Large intestine (tissue), 12 donors: ENCODE measurements at places on chromosomes 11 and 22. TPM values are rescaled to one million over a fixed set of nuclear protein-coding genes. Genes with fewer than 3 reads are reported as not detected.
A peak's percentile ranks its signal among the peaks of the same experiment; 100 is the strongest.

GRCh38 chr11:128806506-128807261 lies 60.4 kb downstream of the KCNJ1 start:
- no peak overlapping the region for H3K27ac ChIP-seq
- H3K36me3 ChIP-seq: no peaks in the 10 kb centered on the region
- DNase-seq: no peak
- peaks cover 17% of the 10 kb centered on the region for H3K27me3 ChIP-seq
- H3K4me1 ChIP-seq: no peaks in the 10 kb centered on the region
- no peak overlapping the region for H3K4me3 ChIP-seq

DNA sequence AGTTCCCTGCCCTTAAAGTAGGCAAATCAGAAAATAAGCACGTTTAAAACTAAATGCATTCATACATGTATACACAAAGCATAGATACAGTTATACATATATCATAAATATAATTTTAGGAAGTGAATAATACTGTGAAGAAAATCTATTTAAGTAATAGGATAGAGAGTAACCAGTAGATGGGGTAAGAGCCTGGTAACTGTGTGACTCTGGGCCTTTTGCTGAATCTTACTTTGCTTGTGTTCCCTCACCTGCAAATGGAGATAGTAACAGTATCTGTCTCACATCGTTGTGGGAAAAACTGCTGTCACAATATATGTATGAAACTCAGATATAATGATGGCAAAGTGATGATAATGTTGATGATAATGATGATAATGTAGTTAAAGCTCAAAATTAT lies 29.9 kb downstream of the MS4A2 start:
- no peaks in the 10 kb centered on the region for H3K27me3 ChIP-seq
- H3K27ac ChIP-seq: no peak overlapping the region
- no peak for DNase-seq
- peaks cover 8% of the 10 kb centered on the region for H3K4me1 ChIP-seq

- peaks cover 39% of the 10 kb centered on the region for H3K4me1 ChIP-seq
- H3K27me3 ChIP-seq: no peaks in the 10 kb centered on the region
- no peak overlapping the region for H3K27ac ChIP-seq
- H3K36me3 ChIP-seq: no peaks in the 10 kb centered on the region
Measured at GRCh38 chr11:69286374-69287371, 7.3 kb upstream of the MYEOV start.

DNA sequence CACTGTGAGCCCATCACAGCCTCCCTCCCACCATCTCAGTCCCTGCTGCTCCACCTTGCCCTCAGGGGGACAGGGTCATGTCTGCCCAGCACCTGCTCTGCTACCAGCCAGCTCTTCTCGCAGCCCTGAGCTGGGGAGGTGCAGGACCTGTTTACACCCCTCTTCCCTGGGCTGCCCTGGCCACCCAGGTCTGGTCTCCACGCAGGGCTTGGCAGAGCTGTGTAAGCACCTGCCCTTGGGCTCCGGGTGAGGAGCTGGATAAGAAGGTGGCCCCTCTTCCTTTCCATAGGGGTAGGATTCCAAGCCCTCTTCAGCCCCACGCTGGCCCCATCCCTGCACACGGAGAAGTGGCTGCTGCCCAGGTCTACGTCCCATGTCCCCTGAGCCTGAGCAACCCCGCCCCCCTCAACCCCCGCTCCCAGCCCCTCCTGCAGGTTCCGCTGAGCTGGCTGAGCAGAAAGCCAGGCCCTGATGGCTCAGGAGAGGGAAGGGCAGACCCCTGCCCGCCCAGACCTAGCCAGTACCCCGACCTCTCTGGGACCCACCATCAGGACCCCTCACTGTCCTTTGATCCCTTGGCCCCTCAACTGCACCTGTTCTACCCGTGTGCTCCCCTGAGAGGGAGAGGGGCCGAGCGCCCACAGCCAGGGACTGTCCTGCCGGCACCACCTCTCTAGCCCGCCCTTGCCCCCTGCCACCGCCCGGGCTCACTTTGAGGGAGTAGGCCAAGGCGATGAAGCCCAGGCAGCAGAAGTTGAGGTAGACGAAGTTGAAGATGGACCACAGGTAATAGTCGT lies 3.2 kb downstream of the IFITM10 start:
- no peaks in the 10 kb centered on the region for H3K4me1 ChIP-seq
- DNase-seq: no peak
- no peak overlapping the region for H3K4me3 ChIP-seq
- H3K27me3 ChIP-seq: peaks cover 38% of the 10 kb centered on the region
- no peak overlapping the region for H3K27ac ChIP-seq

- no peak overlapping the region for H3K27ac ChIP-seq
- no peaks in the 10 kb centered on the region for H3K36me3 ChIP-seq
- H3K27me3 ChIP-seq: no peaks in the 10 kb centered on the region
- H3K4me3 ChIP-seq: no peak overlapping the region
- DNase-seq: no peak
Measured at GRCh38 chr11:2520736-2521035, 75.9 kb downstream of the KCNQ1 start.

- no peaks in the 10 kb centered on the region for H3K36me3 ChIP-seq
- no peak overlapping the region for H3K4me3 ChIP-seq
- no peak overlapping the region for H3K27ac ChIP-seq
- peaks cover 12% of the 10 kb centered on the region for H3K4me1 ChIP-seq
- no peak for DNase-seq
Measured at GRCh38 chr11:128551611-128552335, 35.6 kb downstream of the ETS1 start.

DNA sequence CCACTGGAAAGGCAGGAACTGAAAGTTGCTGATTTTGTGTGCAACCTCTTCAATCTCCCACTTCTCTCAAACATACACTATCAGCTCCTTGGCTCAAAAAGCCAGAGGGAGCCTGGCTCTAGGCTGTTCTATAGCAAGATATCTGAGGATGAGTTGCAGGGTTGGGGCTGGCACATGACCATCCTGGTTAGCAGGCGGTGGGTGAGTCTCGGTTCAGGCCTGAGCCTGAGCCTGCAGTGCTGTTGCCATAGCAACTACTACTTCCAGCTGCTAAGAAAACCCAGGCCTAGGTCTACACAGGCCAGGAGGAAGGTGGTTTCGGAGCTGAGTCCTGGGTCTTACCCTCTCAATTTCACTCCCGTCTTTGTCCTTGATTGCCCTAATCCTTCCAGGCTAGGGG lies 39.0 kb downstream of the CWC15 start:
- H3K36me3 ChIP-seq: no peaks in the 10 kb centered on the region
- H3K27me3 ChIP-seq: no peaks in the 10 kb centered on the region
- no peak for DNase-seq
- no peak overlapping the region for H3K27ac ChIP-seq

DNA sequence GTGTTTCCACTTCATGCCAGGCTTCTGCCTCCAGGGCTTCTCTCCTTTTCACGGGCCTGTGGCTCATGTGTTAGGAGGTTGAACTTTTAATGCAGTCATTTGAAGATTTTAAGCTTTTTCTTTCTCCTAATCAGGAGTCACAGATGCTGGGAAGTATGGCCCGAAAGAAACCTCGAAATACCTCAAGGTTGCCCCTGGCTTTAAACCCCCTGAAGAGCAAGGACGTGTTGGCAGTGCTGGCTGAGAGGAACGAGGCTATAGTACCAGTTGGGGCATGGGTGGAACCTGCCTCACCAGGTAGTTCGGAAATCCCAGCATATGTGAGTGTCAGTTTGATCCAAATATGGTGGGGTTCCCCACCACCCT lies 571 bp downstream of the CCDC15 start:
- DNase-seq: no peak
- H3K27me3 ChIP-seq: no peaks in the 10 kb centered on the region
- peak overlapping the region; percentile 52 for H3K27ac ChIP-seq
- no peaks in the 10 kb centered on the region for H3K36me3 ChIP-seq

GRCh38 chr11:65920372-65920802 lies 1.2 kb downstream of the DRAP1 start:
- no peak overlapping the region for H3K27ac ChIP-seq
- H3K4me3 ChIP-seq: peak overlapping the region; percentile 78
- no peaks in the 10 kb centered on the region for H3K27me3 ChIP-seq

GRCh38 chr11:93570759-93571413 lies 27.7 kb upstream of the SMCO4 start:
- H3K27me3 ChIP-seq: no peaks in the 10 kb centered on the region
- no peaks in the 10 kb centered on the region for H3K36me3 ChIP-seq
- peak overlapping the region; percentile 7 for H3K27ac ChIP-seq

GRCh38 chr11:117458275-117459122 lies 130.8 kb downstream of the CEP164 start:
- H3K4me3 ChIP-seq: no peak overlapping the region
- no peak overlapping the region for H3K27ac ChIP-seq
- DNase-seq: no peak
- H3K27me3 ChIP-seq: no peaks in the 10 kb centered on the region

DNA sequence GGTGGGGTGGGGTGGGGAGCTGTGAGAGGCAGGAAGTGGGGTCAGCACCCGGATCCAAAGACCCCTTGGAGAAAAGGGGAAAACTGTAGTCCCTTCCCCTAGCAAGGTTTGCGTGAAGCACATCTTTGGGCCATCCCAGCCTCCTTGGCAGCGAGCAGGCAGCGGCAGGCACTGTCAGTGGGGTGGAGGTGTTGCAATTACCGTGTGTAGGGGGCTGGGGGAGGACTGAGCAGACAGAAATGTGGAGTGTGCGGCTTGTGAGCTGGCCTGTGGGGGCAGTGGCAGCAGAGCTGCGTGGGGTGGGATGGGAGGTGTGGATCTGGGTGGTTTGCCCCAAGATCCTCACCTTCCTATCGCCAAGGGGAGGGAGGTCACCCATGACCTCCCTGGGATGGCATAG lies 16.4 kb downstream of the DAGLA start:
- no peak for DNase-seq
- peaks cover 80% of the 10 kb centered on the region for H3K4me1 ChIP-seq
- H3K27ac ChIP-seq: no peak overlapping the region
- no peak overlapping the region for H3K4me3 ChIP-seq
- no peaks in the 10 kb centered on the region for H3K36me3 ChIP-seq
- H3K27me3 ChIP-seq: no peaks in the 10 kb centered on the region

- DNase-seq: no peak
- no peak overlapping the region for H3K4me3 ChIP-seq
- peaks cover 21% of the 10 kb centered on the region for H3K36me3 ChIP-seq
- H3K27ac ChIP-seq: no peak overlapping the region
Measured at GRCh38 chr22:29998627-29999384, 81.5 kb upstream of the HORMAD2 start.

DNA sequence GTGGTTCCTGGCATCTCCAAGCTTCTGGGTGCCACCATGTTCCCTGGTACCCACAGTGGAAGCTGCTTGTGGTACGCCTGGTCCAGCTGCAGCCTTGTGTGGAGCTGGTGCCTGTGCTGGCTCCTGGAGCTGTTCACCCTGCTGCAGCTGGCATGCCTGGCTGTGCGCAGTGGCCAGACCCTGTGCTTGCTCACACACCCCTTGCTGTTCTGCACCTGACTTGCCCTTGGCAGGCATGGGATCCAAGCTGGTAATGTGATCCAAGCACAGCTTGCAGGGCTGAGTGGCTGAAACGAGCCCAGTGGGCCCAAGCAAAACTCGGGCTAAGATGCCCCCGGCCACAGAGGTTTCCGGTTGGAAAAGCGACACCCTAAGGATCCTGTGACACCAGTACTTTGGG lies 104.7 kb upstream of the CLMP start:
- H3K36me3 ChIP-seq: no peaks in the 10 kb centered on the region
- no peak overlapping the region for H3K27ac ChIP-seq
- H3K4me1 ChIP-seq: peaks cover 6% of the 10 kb centered on the region
- no peak overlapping the region for H3K4me3 ChIP-seq
- peaks cover 39% of the 10 kb centered on the region for H3K27me3 ChIP-seq

DNA sequence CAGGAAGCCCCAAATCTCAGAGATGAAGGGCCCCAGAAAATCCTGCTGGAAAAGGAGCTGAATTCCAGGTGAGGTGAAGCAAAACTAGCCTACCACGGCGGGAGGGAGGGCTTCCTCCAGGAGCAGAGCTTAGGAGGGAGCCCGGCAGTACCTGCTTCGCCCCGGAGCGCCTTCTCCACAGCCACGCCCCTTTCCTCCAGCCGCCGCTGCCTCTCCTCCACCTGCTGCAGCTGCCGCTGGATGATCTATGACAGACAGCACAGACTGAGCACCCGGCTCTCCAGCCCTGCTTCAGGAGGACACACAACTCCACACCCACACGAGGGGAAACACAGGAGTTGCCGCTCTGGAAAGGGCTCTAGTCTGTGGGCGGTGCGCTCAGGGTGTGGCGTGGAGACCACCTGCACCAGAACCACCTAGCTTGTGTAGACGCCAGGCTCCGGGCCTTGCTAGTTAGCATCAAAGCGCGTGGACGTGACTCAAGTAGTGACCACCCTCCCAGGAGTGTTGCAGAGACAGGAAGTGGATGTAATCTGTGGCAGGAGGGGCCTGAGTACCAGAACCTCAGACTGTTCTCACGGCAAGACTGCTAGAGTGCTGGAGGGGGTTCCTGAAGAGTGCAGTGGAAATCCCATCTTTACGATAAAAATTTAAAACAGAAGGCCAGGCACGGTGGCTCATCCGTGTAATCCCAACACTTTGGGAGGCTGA lies 34.6 kb upstream of the BID start:
- H3K4me3 ChIP-seq: no peak overlapping the region
- H3K4me1 ChIP-seq: peaks cover 9% of the 10 kb centered on the region
- no peaks in the 10 kb centered on the region for H3K27me3 ChIP-seq
- no peak for DNase-seq

DNA sequence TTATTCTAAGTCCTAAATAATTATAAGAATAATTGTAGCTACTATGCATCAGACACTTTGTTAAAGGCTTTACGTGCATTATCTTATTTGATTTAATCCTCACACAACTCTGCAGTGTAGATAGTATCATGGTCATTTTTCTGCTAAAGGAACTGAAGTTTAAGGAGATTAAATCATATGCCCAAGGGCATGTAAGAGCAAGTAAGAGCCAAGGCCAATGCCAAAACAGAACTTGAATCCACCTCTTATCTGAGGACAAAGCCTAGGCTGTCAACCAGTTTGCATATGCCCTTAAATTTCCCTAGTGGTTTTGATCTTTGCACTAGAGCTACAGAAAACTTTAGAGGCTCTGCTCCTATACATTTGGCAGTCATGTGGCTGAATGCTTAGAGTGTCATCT lies 65.6 kb upstream of the OR5AK2 start:
- H3K27ac ChIP-seq: no peak overlapping the region
- H3K36me3 ChIP-seq: no peaks in the 10 kb centered on the region
- no peaks in the 10 kb centered on the region for H3K27me3 ChIP-seq
- DNase-seq: no peak
- no peak overlapping the region for H3K4me3 ChIP-seq

DNA sequence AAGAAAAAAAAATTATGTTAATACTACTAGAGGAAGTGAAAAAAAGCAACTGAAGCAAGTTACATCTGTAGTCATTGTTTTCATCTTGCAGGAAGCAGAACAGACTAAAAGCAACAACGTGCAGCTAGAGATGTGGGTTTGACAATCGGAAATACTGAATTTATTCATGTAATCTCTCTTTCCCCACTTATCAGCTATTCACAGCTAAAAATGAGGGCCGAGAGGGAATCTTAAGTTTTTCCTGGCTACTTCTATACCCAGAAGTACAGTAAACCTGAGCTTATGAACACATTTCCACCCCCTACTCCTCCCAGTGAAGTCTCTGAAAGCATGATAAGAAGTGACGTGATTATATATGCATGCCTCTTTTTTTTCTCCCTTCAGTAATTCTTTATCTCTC lies 116.5 kb downstream of the SPON1 start:
- H3K27me3 ChIP-seq: no peaks in the 10 kb centered on the region
- H3K36me3 ChIP-seq: peaks cover 12% of the 10 kb centered on the region
- no peak overlapping the region for H3K4me3 ChIP-seq
- no peak overlapping the region for H3K27ac ChIP-seq

- peak overlapping the region; percentile 42 for H3K27ac ChIP-seq
- peaks cover 52% of the 10 kb centered on the region for H3K27me3 ChIP-seq
- H3K4me1 ChIP-seq: peaks cover 9% of the 10 kb centered on the region
- no peaks in the 10 kb centered on the region for H3K36me3 ChIP-seq
Measured at GRCh38 chr11:1390569-1391164, 933 bp downstream of the BRSK2 start.

CNGA4 gene
- polyA plus RNA-seq: 0.16 TPM

GSTT2B gene
- polyA plus RNA-seq: 4.6 TPM
